OCI-M1 (cell line): ENCODE measurements at places on chromosomes 1 and 21.
A peak's percentile ranks its signal among the peaks of the same experiment; 100 is the strongest.

- peak; percentile 89 for DNase-seq
Observed at GRCh38 chr1:23118957-23119792, 49.5 kb downstream of the LUZP1 start.

DNA sequence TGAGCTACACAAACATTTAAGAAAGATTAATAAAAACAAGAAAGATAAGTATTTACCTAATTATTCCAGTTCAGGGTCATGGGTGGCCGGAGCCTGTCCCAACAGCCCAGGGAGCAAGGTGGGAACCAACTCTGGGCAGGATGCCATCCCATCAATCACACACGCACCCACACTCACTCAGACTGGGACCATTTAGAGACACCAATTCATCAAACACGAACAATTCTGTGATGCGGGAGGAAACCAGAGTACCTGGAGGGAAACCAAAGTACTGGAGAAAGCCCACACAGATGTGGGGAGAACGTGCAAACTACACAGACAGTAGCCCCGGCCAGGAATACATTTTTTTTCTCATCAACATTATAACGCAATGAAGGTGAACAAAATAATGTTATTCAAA, 16.2 kb downstream of the WASF2 start:
- no peak for DNase-seq

GRCh38 chr1:183998045-183998444, 39.5 kb downstream of the COLGALT2 start:
- peak; percentile 68 for DNase-seq

GRCh38 chr1:48019714-48020315, 22.6 kb upstream of the TRABD2B start:
- no peak for DNase-seq

DNA sequence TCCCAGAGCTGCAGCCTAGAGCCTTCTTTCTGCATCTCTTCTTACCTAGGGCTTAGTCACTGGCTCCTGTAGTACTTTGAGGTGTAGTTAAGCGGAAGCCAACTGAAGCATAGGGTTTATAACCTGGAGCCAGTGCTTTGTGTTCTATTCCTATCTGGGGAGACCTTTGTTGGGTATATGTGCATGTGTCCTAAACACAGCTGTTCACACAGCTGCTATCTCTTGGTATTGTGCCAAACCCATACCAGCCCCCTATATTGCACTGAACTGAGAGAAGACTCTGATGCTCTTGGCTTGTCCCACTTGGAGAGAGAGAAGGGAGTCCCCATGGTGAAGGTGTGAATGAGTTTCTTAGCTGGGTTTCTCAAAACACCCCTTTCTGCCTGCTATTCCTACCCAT, 17.2 kb upstream of the NFASC start:
- DNase-seq: no peak

GRCh38 chr1:45542591-45542990, 8.0 kb upstream of the AKR1A1 start:
- no peak for DNase-seq

DNA sequence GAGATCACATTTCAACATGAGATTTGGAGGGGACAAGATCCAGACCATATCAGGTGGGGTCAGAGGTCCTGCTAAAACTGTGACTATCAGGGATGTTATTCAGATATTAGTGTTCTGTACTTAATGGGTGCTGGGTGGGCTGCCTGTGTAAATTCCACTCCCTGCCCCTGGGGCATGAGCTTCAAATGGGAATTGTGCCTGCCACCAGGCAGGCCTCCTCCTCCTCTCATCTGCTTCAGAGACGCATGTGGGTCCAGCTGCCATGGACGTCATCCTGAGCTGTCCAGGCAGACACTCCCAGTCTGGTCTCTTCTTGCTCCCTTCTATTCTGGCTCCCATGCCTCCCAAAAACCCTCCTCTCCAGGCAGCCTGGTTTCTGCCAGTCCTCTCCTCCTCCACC, 10.4 kb downstream of the QSOX1 start:
- DNase-seq: no peak

GRCh38 chr1:92929461-92929860, 31.8 kb downstream of the DIPK1A start:
- DNase-seq: no peak

- DNase-seq: no peak
Observed at GRCh38 chr1:8212580-8213031, 105.3 kb upstream of the SLC45A1 start.

DNA sequence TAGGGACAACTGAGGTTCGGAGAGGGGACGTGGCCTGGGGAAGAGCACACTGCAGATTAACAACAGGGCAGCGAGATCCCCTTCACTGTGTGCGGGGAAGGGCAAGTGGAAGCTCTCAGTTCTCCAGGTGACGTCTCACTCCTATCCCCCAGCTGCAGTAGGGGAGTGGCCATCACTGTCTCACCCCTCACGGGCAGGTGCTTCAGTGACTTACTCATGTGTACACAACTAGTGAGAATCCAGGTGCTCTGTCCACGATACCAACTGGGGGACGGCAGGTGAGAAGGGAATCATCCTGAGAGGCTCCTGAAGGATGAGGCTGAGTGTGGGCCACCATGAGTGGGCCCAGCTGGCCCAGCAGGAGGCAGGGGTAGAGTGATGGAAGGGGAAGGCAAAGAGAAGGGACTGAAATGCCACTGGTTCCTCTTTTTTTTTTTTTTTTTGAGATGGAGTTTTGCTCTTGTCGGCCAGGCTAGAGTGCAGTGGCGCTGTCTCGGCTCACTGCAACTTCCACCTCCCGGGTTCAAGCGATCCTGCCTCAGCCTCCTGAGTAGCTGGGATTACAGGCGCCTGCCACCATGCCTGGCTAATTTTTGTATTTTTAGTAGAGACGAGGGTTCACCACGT, 25.9 kb downstream of the RHBG start:
- DNase-seq: peak; percentile 65

DNA sequence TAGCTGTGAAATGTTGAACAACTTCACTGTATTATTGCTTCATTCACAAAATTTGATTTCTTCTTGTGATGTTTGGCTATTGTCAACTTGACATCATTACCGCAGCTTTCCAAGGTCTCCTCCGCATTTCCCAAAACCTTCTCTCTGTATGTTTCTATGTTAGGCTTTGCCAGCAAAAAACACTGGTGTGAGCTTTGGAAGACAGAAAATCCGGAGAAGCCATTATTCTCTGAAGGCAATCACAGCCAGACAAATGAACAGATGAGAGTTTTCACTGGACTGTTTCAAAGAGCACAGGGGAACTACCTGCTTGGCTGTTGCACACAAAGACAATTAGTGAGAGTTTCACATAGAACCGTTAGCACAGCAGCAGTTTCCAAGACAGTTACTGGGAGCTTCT, 609.6 kb downstream of the BRINP3 start:
- no peak for DNase-seq

- no peak for DNase-seq
Observed at GRCh38 chr21:38311765-38312164, 55.0 kb downstream of the KCNJ15 start.

GRCh38 chr1:82319546-82319945, 518.8 kb downstream of the ADGRL2 start:
- no peak for DNase-seq

- DNase-seq: peak; percentile 47
Observed at GRCh38 chr1:53172426-53173128, 24.0 kb upstream of the CPT2 start.

DNA sequence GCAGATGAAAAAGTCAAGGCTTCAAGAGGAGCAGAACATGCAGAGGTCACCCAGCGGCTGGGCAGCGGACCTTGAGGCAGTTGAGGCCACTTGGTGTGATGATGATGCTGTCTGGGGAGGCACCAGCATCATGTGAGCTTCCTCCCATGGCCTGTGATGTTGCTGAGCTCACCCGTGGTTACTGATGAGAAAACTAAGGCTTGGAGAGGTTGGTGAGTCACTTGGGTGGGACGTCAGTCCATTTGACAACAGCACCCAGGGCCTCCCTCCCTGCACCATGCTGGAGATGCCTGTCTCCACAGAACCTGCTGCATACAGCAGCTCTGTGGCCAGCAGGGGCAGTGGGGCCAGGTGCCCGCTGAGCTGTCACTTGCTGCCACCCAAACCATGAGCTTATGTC, 146.8 kb downstream of the NPHP4 start:
- DNase-seq: no peak

GRCh38 chr1:4271338-4271998, 371.4 kb upstream of the C1orf174 start:
- no peak for DNase-seq

- peak; percentile 86 for DNase-seq
Observed at GRCh38 chr1:198664068-198664788, 25.4 kb downstream of the PTPRC start.

DNA sequence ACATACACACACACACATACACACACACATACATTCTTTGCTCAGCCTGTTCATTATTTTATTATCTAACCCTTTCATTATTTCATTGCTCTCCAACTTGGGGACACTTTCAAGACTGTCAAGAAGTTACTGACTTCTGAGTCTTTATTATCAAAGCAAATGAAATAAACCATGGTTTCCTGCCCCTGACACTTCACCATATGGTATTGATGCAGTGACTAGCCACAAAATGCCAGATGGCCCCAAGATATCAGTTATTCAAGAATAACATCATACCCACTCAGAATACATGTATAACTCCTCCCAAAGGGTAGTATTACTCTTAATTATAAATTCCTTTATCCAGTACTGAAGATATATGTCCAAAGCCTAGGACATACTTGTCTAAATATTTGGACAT, 197.3 kb downstream of the MRPL39 start:
- DNase-seq: peak; percentile 20

DNA sequence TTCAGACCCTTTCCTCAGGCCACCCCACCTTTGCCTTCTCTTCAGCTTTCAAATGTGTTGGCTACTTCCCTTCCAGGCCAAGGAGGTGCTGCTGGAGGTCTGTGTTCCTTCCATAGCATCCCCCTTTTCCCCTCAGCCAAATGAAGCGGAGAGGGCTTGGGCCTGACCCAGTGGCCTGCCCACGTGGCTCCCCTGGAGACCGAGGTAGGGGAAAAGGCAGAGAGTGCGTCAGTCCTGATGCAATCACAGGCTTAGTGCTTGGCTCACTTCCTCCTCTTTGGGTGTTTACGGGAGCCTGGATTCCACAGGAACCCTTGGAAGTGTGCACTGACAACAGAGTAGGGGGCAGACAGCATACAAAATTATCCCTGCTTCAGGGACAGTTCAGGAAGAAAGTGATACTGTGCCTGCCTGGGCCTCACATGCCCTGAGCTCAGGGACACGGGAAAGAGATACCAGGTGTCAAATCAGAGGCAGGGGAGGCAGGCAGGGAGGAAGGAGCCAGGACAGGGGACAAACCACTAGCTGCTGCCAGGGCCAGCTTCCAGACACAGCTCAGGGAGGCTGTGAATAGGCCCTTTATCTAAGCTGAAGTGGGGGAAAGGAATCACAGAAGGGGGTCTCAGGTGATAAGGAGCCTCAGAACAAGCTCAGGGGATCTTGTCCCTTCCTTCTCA, 16.6 kb upstream of the PTP4A2 start:
- DNase-seq: peak; percentile 42

GRCh38 chr1:232697187-232697822, 67.4 kb upstream of the SIPA1L2 start:
- no peak for DNase-seq
